ENCODE measurements at places on chromosomes 4 and X.
A peak's percentile ranks its signal among the peaks of the same experiment; 100 is the strongest.

GRCh38 chr4:6465955-6466354, 6.5 kb downstream of the PPP2R2C start:
- DNase-seq, result no peak

DNA sequence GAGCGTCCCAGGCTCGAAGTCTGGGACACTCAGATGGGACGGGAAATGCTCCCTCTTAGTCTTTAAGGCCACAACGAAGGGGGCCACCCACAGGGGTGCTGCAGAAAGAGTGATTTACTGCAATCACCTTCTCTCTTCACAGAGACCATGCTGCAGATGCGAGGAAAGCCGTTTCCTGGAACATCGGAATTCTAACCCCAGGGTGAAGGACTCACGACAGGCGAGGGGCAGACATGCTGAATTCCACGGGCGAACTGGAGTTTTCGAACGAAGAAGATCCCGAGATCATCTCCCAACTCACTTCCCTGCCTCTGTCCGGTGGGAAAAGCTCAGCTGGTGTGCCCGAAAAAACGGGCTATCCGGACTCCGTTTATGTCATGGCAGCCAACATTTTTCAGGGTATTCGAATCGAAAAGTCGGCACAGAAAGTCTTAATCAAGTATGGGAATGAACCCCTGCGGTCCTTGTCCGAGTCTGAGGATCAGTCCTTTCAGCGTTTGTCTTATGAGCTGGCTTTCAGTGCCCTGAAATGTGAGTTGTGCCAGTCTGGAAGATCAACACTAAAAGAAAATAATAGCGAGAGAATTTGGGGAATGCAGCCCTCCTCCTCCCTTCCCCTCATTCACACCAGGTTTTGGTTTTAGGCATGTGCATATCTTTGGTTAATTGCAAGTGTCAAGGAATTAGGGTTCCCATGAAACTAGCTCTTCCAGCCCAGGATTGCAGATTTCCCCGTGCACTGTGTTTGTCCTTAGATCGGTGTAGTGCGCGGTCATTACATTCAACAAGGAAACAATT, 905 bp downstream of the NSUN7 start:
- no peak for DNase-seq

DNA sequence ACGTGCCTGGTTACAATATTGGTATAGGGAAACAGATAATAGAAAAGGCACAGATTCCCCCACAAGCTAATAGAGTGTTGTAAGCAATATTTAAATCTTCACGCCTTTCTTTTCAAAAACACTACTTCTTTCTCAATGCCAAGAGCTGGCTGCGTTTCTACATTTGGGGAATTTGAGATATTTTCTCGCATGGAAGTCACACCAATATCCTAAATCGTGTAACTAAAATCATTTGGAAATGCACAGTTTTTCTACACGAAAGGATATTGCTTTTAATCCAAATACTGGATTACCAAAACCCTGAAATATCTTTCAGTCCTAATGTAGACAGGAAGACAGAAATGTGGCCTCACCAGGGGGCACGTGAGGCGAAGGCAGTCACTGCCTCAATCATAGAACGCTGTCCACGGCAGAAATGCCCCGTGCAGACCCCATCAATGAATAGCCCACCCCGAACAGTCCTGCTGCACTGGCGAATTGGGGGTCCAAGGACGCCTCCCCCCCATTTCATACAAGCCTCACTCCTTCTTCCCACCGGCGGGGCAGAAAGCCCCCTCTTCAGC, 106.6 kb downstream of the NSUN7 start:
- no peak for DNase-seq

DNA sequence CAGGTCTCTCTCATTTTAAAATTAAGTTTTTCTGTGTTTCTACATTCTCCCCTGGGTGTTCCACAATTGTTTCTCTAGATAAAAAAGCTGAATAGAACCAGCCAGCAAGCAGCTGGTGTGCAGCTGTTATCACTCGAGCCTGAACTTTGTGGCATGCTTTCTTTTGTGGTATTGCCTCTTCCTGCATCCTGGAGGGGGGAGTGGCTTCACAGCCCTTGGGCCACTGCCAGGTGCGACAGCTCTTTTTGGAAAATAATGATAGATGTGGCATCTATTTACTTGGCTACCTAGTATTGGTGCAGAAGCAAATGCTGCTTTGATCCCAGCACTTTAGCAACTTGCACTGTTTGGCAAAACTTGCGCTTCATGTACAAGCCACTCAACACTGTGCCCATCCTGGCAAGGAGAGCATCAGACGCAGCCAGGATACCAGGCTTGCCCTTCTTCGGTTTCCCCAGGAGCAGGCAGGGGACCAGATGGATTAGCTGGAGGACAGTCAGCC, 69.4 kb downstream of the HMGB2 start:
- DNase-seq, result peak; percentile 4

GRCh38 chr4:74475091-74475800, 30.3 kb downstream of the AREG start:
- no peak for DNase-seq

- no peak for DNase-seq
Observed at GRCh38 chr4:160251522-160252170, 1148.8 kb downstream of the RAPGEF2 start.

GRCh38 chr4:104447294-104447693, 47.4 kb downstream of the CXXC4 start:
- DNase-seq, result no peak

GRCh38 chr4:173525118-173526011, 4.7 kb downstream of the HAND2 start:
- no peak for DNase-seq

All from MV-4-11 (cell line).